ENCODE measurements at places on chromosomes 5 and 9.

- no peak for DNase-seq
Measured at GRCh38 chr5:33423018-33423630, 17.6 kb upstream of the TARS1 start.

- DNase-seq, result no peak
Measured at GRCh38 chr5:107380654-107381053, 290.1 kb downstream of the EFNA5 start.

DNA sequence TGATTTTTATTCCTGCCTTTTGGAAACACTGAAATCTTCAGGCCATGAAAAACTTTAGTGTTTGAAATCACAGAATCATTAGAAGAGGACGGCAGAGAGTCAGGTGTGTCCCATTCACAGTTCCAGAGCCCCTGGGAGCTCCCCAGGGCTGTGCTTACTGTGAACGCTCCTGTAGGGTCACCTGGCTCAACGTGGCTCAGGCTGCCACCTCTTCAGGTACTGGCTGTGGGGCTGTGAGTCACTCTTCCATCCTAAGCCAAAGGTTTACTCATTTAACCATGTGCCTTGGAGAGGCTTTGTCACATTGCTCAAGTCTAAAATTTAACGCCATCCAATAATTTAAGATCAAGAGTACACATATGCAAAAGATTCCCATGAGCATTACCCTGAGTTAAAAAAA is 50.2 kb upstream of the FSTL4 start:
- no peak for DNase-seq

GRCh38 chr9:96462541-96462940 is 12.6 kb downstream of the HABP4 start:
- no peak for DNase-seq

GRCh38 chr5:128649192-128649591 is 111.1 kb upstream of the FBN2 start:
- DNase-seq, result no peak

GRCh38 chr9:19870988-19871387 is 82.2 kb upstream of the SLC24A2 start:
- no peak for DNase-seq

- DNase-seq, result no peak
Measured at GRCh38 chr9:68841276-68842052, 136.4 kb downstream of the PIP5K1B start.

- DNase-seq, result no peak
Measured at GRCh38 chr5:27876071-27876470, 837.7 kb upstream of the CDH9 start.

GRCh38 chr9:128118971-128119665 is 8.4 kb downstream of the PTGES2 start:
- no peak for DNase-seq

GRCh38 chr9:14935964-14936363 is 25.7 kb upstream of the FREM1 start:
- no peak for DNase-seq

GRCh38 chr5:76457674-76458485 is 54.8 kb downstream of the IQGAP2 start:
- DNase-seq, result no peak

- no peak for DNase-seq
Measured at GRCh38 chr9:97924386-97924785, 2.1 kb upstream of the TRMO start.

DNA sequence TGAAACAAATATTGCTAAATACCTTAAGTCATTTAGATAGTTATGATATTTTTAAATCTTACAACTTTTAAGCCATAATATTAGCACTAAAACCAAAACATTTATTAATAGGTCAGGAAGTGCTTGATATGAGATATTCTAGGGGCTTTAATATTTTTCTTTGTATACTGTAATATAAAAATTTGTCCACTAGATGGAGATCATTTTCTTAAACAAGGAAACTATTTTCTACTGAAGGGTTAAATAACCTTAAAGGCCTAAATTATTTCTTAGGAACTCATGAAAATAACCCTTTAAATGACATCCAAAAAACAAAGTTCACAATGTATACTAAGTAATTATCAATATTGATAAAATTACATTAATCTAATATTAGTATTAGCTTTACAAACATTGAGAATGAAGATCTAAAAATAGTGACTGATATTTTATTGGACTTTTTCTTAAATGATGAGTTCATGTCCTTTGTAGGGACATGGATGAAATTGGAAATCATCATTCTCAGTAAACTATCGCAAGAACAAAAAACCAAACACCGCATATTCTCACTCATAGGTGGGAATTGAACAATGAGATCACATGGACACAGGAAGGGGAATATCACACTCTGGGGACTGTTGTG is 635.7 kb downstream of the RAB3C start:
- no peak for DNase-seq

DNA sequence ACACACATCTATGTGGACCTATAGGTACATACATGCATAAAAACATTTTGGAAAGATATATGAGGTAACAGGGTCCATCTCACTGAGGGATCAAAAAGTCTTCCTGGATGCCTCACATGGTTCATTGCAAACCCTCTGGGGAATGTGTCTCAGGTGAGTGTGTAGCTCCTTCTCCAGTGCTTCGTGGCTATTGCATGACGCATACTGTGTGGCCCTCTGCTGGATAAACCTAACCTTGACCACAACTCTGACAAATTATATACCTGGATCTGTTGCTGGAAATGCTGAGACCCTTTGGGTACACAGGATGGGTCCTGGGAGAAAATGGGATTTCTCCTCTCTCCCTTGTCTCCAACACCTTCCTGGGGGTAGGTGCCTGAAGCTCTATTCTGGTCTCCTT is 91.9 kb downstream of the JAKMIP2 start:
- DNase-seq, result no peak

Data from stimulated activated CD4-positive, alpha-beta T cell treated with anti-CD3 and anti-CD28 coated beads, Interleukin-1b, Interleukin-23, amount 100 ng/mL, for 48 hours (primary cell).